ENCODE measurements at places on chromosomes 1 and 21.

GRCh38 chr1:60969971-60970509 is 112.3 kb upstream of the NFIA start:
- peak; percentile 54 for DNase-seq

DNA sequence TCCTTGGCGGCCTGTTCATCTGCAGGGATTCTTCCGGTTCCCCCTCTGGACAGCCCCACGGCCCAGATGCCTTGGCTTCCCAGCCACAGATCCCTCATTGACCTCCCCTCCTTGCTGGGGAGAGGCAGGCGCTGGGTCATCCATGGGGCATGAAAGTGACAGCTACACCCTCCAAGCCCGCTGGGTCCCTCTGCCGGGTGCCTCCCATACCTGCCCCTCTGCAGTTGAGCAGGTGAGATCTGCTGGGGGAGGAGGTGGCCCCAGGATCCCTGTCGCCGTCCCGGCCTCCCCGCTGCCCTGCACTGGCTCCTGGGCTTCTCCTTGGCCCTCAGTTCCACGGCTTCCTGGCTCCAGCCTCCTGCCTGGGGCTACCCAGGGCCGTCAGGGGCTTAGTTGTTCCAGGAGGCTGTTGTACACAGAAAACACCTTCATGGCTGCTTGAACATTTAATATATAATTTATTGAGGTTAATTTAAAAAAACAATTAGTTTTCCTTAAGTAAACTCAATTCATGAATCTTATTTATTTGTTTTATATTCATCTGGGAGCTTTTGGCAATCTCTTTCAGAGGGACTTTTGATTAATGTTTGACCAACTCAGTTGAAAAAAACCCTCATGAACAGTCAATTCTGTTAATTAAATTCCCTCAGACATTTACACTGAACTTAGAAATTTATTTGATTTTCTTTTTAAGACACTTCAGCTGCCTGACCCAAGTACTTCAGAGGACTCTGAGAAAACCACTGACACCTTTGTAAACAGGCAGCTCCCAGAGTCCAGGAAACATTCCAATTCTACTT is 67.6 kb upstream of the ABCG1 start:
- no peak for DNase-seq

DNA sequence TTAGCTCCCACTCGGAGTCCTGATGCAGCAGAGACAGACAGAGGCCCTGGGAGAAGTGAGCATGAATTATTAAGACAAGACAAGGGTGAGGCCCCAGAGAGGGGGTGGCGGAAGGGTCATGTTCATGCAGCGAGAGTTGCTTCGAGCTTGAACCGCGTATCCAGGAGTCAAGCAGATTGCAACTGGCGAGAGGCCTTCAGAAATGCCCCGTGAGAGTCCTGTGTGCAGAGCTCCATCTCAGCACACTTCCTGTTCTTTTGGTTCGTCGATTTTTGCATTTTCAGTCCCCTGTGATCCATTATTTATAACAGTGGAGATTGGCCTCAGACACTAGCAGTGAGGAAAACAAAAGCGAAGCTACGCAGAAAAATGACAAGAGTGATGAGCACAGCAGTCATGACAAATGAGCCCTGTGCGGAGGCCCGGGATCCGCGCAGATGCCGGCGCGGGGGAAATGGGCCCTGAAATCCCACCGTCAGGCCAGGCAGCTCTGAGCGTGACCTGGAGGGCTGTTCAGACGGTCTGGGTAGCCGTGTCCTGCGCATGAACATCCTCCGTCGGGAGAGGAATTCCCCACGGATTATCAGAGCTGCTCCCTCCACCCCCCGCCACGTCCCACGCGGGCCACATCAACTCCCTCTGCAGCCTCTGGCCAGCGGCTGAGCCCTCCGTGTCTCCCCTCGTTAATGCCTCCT is 15.0 kb downstream of the PDE9A start:
- DNase-seq: no peak

DNA sequence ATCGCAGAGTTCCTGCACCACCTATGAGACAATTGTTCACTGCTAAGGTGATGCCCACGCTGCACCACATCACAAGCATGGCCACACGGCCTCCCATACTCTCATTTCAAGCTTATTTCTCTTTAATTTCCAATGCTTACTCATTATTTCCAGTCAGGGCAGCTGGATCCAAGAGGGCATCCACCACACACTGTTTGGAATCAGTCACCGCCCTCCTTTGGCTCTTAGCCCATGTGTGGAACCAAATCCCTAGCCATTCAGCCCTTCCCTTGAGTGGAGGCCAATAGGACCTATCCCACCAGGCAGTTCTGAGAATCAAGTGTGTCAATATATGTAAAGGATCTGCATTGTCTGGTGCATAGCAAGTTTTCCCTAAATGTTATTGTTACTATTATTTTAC is 26.3 kb upstream of the PALMD start:
- no peak for DNase-seq

DNA sequence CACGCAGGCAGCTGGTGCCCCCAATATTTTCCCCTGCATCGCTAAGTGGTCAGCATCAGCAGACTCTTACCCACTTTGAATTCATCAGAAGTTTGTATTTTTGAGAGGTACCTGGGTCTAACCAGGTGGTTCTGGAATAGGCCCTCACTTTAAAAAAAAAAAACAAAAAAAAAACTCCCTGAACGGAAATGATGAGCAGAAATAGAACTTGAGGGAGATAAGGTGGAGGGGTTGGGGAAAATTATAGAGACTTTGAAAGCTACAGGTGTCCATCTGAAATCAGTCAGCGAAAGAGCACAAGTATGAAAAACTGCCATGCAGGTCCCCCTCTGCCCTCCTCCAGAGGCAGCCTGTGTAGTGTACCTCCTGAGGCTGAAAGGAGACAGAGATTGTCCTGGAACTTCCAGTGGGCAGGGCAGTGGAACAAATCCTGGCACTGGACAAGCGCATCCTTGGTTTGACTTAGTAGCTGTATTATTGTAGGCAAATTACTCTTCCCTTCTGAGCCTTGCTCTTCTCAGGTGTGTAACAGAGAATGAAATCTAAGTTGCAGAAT is 1.2 kb downstream of the SLAMF7 start:
- DNase-seq: no peak

GRCh38 chr1:10606064-10606463 is 131.3 kb downstream of the PEX14 start:
- DNase-seq: no peak

- DNase-seq: peak; percentile 98
These were observed 161.2 kb downstream of the RUNX1 start for GRCh38 chr21:34887725-34888568.

GRCh38 chr21:28884481-28884880 is 108.2 kb downstream of the LTN1 start:
- DNase-seq: no peak

GRCh38 chr1:150441121-150441520 is 46.1 kb upstream of the TARS2 start:
- no peak for DNase-seq

- peak; percentile 54 for DNase-seq
These were observed at the start of gene KCNJ9 for GRCh38 chr1:160081261-160081936. Gene KCNJ9, plus strand, starts transcription at chr1:160081538. Its CDS starts 2,493 bp downstream, at chr1:160084031.

GRCh38 chr1:213452501-213452900 is 401.5 kb downstream of the RPS6KC1 start:
- no peak for DNase-seq

GRCh38 chr1:7938070-7938469 is 2.6 kb downstream of the TNFRSF9 start:
- no peak for DNase-seq

DNA sequence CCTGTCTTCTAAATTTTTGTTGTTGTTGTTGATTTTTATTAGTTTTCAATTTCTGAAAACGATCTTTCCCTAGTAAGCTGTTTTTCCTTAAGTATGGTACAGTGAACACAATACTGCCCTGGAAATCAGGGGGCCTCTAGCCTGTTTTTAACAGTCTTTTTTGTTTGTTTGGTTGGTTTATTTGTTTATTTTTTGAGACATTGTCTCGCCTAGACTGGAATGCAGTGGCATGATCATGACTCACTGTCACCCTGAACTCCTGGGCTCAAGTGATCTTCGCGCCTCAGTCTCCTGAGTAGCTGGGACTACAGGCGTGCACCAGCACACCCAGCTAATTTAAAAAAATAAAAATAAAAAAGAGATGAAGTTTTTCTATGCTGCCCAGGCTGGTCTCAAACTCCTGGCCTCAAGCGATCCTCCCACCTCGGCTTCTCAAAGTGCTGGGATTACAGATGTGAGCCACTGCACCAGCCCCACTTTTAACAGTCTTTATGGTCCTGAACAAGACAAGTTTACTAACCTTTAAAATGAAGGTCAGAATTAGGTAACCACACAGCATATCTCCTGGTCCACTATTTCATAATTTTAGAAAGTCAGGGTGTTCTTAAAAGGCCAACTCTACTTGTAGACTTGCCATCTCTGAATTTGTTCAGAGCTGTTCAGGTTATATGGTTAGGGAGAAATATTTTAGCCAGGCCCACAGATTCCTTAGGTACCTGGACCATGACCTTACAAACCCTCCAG is 35.4 kb downstream of the TBCE start:
- DNase-seq: no peak

GRCh38 chr1:25167269-25168192 is 64.8 kb downstream of the SYF2 start:
- DNase-seq: no peak

- no peak for DNase-seq
These were observed 7.1 kb downstream of the PUSL1 start for GRCh38 chr1:1315435-1315954.

DNA sequence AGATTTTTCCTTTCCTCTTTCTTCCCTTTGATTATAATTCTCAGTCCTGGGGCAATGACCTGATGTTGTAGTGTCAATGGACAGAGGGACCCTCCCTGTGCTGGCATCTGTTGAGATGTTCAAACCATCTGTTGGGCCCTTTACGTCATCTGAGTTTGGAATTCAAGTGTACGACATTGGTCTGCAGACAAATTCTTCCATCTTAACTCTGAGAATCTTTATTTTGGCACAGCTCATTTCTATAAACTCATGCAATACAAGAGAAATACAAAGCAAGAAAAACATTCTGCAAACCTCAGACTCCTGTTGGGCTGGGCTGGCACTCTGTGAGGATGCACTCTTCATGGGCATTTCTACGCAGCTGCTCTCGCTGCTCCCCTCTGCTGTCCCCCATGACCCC is 54.2 kb downstream of the IFI44 start:
- no peak for DNase-seq

DNA sequence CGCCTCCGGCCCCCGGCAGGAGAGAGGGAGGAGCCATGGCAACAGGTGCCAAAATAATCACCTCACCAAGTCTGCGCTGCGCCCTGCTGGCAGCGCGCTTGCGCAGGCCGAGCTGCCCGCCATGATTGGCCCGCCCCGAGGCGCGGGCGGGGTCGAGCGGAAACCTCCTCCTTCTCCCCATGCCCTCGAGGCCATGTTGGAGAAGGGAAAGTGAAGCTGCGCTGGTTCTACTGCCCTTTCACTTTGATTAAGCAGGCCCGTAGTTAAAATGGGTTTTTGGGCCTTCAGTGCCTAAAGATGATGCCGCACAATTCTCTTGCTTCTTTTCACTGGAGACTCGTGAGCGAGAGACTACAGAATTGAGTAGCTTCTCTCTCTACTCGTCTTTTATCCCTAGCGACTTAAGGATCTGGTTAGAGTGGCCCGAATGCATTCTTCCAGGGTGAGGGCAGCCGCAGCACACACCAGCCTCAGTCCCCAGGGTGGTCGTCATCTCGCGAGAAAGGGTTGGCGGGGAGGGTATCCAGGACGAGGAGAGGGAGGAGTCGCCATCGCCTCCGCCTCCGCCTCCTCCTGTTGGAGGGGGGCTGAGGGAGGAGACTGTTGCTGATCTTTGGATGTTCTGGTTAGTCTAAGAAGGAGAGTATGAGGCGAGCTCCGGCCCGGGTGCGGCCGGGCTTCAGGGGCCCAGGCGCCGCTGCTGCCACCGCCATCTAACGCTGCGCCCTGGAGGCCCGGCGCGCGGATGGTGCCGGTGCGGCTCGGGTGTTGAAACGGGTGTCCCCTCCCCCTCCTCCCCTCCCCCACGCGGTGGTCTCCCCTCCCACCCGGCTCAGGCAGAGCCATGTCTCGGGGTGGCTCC is at the start of gene DCAF6:
Gene DCAF6 (plus strand): TSS at position 616 of the 862 bp plus-strand sequence. CDS start 229 bp downstream, at position 845.
- peak; percentile 98 for DNase-seq

GRCh38 chr1:21290546-21290944 is 282 bp upstream of the ECE1 start:
- DNase-seq: no peak

DNA sequence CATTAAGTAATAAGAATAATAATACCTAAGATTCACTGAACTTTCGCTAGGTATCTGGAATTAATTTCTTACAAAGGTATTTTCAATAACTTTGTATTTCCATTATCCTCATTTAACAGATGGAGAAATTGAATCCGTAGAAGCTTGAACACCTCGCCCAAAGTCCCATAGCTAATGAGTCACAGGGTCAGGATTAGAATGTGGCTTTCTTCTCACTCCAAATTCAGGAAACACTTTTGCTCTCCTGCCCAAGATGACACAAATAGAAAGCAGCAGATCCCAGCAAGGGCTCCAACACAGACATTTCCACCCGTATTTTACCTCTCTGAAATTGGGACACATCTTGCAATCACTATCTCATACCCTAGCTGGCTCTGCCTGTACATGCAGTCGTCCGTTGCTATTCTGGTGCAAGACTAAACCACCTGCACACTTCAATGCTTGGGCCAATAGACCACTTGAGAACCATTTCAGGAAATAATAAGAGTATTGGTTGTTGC is 125.9 kb upstream of the GREM2 start:
- no peak for DNase-seq

GRCh38 chr1:51642739-51643142 is 25.8 kb downstream of the OSBPL9 start:
- DNase-seq: peak; percentile 96

- no peak for DNase-seq
These were observed 2.4 kb upstream of the DPT start for GRCh38 chr1:168731244-168731953.

- no peak for DNase-seq
These were observed 278.7 kb downstream of the HHAT start for GRCh38 chr1:210607361-210607760.

DNA sequence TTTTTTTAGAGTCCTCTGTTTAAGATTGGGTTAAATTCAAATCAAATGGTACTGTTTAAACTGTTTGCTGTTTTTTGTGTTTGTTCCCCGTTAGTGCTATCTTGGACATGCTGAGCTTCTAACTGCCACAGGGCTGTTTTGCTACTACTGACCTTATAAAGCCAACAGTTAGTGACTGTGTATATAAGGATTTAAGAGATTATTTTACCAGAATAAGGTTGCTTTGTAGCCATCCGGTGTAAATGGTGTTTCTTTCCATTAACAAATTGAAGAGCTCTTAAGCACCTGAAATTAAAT is 37.0 kb downstream of the ZNF281 start:
- DNase-seq: no peak

GRCh38 chr1:109931911-109932636 is 21.4 kb downstream of the CSF1 start:
- DNase-seq: no peak

- DNase-seq: no peak
These were observed 41.6 kb downstream of the MATN1 start for GRCh38 chr1:30681782-30682181.

- DNase-seq: peak; percentile 87
These were observed 2.8 kb downstream of the S100A10 start for GRCh38 chr1:151990856-151991198.
